ENCODE measurements at places on chromosomes 5 and 9.

GRCh38 chr5:127133071-127133470 lies 59.8 kb upstream of the C5orf63 start:
- DNase-seq, result no peak

- DNase-seq, result no peak
Observed at GRCh38 chr5:151675611-151676313, 11.0 kb downstream of the SPARC start.

- no peak for DNase-seq
Observed at GRCh38 chr9:124260769-124261603, 3.2 kb downstream of the NEK6 start.

GRCh38 chr5:150257424-150257823 lies 32.1 kb downstream of the CAMK2A start:
- DNase-seq, result no peak

Measured in globus pallidus (tissue), 1 donor.